Substantia nigra (tissue), 51 donors: ENCODE measurements at places on chromosomes 6 and 20.

GRCh38 chr6:168238159-168238909, 81.2 kb downstream of the DACT2 start:
- no peak for DNase-seq

GRCh38 chr20:10568032-10568431, 105.8 kb downstream of the JAG1 start:
- DNase-seq, result no peak

GRCh38 chr6:11042025-11042749, 1.9 kb downstream of the ELOVL2 start:
- no peak for DNase-seq

GRCh38 chr6:401994-402640, 10.6 kb downstream of the IRF4 start:
- DNase-seq, result no peak

GRCh38 chr6:33671744-33672072, 39.8 kb downstream of the UQCC2 start:
- DNase-seq, result no peak

- no peak for DNase-seq
Measured at GRCh38 chr6:119022796-119023195, 55.7 kb downstream of the FAM184A start.

GRCh38 chr20:53937339-53937741, 133.1 kb downstream of the BCAS1 start:
- no peak for DNase-seq

DNA sequence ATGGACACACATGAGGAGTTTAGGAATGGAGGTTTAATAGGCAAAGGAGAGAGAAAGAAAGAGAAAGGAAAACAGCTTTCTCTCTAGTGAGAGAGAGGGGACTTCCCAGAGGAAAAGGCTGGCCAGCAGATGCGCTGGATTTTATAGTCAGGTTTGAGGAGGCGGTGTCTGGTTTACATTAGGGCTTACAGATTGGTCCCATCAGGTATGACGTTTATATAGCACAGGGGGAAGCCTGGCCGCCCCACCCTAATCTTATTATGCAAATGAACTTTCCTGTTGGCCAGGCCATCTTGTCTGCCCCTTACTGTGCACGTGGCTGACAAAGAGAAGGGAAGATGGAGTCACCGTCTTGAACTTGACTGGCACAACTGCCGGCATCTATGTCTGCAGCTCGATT, 86.6 kb upstream of the QKI start:
- no peak for DNase-seq

DNA sequence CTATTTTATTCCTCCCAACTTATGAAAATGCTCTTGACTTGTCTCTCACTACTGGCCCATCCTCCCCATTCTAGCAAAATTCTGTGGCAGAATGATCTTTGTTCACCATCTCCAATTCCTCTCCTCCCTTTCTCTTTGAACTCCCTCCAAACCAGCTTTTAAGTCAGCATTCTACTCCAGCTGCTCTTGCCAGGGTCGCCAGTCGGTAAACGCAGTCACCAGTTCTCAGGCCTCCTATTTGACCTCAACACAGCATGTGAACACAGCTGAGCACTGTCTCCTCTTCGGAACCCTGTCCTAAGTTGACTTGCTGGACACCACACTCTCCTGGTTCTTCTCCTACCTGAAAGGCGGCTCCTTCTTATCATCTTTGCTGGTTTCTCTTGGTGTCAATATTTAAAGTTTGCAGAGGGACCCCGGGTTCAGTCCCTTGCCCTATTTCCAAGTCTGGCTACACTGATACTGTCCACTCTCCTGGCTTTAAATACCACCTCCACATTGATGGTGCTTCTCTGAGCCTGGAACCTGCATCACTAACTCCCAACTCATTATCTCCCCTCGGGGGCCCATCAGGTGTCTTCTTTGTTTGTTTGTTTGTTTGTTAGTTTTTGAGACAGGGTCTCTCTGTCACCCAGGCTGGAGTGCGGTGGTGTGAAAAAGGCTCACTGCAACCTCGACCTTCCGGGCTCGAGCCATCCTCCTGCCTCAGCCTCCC, 27.4 kb downstream of the GDAP1L1 start:
- no peak for DNase-seq

GRCh38 chr6:156617941-156618340, 159.2 kb upstream of the ARID1B start:
- DNase-seq, result no peak

DNA sequence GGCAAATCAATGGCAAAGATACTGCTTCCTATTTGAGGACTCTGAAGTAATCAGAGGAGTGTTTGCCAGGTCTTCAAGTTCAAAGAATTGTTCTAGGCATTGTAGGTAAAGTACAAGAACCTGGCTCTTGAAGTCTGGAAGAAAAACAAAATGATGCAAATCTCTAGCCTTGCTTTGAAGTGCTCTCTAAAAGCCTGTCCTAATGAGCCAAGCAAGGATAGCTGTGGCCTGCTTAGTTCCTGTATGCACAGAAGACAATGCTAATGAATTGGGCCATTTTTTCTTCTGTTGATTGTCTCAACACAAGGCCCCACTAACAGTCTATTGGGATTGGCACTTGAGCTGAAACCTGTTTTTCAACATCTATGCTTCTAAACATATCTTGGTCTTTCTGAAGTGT, 165.0 kb upstream of the POU3F2 start:
- no peak for DNase-seq

DNA sequence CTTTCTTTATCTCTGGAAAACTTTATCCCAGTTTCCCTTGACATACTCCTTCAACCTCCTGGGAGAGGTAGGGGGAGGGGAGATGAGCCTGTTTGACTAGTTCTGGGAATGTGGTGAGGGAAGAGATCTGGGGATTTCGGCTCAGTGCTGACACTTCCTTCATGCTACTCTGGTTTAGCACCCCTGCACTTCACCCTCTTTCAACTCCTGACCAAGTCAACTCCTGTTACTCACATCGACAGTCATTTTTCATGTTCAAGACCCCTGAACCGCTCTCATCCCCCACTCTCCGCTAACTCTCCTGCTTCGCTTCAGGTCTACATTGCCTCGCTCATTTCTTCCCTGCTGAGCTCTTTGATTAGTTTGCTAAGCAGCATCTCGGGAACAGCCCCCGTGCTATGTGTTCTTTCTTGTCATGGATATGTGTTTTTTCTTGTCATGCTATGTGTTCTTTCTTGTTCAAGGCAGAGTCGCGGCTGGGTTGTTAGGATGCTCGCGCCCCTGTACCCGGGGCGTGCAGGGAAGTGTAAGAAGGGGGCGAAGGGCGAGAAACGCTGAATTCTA, 16.6 kb upstream of the TRIM27 start:
- no peak for DNase-seq

DNA sequence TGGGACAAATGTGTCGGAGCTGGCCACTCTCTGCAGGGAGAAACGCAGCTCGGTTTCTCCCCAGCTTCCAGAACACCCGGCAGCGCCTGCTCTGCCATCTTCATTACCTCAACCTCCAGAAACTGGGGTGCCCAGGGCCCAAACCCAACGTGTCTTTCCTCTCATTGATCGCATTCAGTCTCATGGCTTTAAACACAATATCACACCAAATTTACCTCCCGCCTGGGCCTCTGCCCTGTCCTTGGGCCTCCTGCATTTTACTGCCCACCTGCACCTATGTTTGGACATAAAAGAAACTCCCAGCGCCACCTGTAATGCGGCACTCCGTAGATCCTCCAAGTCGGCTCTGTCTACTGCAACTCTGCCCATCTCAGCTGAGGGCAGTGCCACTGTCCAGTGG, 22.2 kb downstream of the SERPINB6 start:
- DNase-seq, result no peak

GRCh38 chr6:16639684-16640480, 121.4 kb downstream of the ATXN1 start:
- no peak for DNase-seq

DNA sequence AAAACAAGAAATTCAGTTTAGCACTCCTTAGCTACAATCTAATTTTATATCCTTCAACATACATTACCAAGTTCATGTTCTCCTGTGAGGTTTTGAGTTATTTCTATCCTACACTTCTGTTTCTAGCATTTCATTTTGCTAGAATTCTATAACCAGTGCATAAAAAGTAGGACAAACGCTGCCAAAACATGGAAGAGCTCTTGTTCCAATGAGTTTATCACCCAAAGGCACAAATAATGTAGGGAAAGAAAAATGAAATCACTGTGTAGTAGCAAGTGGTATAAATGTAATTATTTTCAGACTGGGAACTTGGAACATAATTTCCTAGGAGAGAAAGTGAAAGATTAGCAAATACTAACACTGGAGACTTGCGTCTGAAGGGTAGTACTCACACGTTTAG, 413.3 kb upstream of the NRSN1 start:
- DNase-seq, result no peak

DNA sequence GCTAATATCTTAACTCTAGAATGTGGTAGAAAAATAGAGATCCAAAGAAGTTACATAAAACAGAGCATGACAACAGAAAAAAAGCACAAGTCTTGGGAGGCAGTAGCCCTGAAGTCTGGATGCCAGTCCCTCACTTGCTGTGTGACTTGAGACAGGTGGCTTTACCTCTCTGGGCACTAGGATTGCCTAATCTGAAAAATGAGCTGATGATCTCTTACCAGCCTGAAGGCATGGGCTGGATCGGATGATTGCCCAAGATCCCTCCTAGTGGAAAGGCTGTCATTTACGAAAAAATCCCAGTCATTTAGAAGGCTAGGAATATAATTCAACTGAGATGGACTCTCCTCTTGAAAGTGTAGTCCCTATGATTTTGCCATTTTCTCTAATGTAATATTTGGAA, 10.9 kb upstream of the GCM1 start:
- DNase-seq, result no peak

DNA sequence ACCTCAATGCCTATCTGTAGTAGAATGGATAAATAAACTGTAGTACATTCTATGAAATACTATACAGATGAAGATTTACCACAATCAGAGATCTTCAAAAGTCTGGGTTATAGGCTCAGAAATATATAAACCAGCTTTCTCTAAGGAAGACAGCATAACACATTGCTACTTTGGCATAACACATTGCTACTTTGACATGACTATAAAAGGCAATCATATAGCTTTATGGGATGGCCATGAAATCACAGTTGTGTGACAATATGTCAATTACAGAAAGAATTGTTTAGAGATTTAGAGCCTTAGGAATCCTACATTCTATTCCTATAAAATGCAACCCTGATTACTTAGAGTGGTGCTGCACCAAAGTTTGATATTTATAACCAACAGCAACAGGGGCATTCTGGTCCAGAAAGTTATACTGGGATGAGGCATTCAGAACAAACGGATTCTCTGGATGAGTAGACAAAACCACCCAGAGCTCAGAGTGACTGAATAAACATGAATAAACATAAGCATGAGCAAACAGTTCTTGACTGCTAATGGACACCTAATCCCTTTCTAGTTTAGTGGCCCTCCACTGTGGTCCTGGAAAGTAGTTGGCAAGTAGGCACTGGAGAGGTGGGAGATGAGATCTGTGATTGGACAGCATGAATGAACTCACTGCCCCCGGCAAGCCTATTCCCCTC, 12.0 kb downstream of the TTI1 start:
- DNase-seq, result no peak

GRCh38 chr20:19935842-19936241, 81.3 kb upstream of the NAA20 start:
- DNase-seq, result peak; percentile 45

DNA sequence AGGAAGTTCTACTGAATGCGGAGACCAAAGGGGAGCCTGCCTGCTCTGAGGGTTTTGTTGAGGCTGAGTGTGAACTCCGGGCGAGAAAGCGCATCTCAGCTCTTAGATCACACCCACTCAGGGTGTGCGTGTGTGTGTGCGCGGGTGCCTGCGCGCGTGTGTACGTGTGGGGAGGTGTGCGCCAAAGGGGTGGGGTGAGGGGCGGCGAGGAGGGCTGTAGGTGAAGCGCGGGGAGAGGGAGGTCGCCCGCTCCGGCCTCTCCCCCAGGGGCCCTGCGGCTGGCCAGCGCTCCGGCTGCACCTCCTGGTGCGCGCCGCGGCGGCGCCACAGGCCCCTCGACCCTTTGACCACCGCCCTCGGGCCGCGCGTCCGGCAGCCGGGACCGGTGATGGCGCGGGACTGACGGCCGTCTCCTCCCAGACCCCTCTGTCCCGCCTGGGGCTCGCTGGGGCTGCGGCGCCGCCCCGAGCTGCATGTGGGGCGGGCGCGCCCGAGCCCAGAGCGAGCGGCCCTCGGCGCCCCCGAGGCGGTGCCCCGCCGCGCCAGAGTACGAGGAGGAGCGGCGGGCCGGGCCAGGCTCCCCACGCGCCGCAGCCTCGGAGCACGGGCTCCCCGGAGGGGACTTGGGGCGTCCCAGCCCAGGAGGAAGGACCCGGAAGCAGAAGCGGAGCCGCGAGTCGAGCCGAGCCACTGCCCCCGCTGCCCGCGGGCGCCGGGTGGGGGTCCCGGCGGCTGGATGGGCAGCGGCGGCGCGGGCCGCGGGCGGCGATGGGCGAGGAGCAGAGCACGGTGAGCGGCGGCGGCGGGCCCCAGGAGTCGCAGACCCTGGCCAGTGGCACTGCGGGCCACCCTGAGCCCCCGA, at the start of gene RNF217:
Gene RNF217, plus strand, starts transcription at position 661 of the 862 bp plus-strand sequence. Its CDS starts 108 bp downstream, at position 769.
- DNase-seq, result peak; percentile 51

- no peak for DNase-seq
Measured at GRCh38 chr6:151590742-151591141, 96.9 kb downstream of the CCDC170 start.

DNA sequence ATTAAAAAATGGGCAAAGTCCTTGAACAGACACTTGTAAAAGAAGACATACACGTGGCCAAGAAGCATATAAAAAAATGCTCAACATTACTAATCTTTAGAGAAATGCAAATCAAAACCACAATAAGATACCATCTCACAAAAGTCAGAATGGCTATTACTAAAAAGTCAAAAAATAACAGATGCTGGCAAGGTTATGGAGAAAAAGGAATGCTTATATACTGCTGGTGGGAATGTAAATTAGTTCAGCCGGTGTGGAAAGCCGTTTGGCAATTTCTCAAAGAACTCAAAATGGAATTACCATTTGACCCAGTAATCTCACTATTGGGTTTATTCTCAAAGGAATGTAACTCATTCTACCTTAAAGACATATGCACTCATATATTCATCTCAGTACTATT, 166.6 kb downstream of the KHDC1L start:
- DNase-seq, result no peak

- DNase-seq, result no peak
Measured at GRCh38 chr6:56499095-56499494, 143.6 kb downstream of the DST start.

- no peak for DNase-seq
Measured at GRCh38 chr6:84027340-84028181, 6.0 kb upstream of the MRAP2 start.

GRCh38 chr20:9503526-9504245, 10.7 kb upstream of the LAMP5 start:
- DNase-seq, result peak; percentile 27

DNA sequence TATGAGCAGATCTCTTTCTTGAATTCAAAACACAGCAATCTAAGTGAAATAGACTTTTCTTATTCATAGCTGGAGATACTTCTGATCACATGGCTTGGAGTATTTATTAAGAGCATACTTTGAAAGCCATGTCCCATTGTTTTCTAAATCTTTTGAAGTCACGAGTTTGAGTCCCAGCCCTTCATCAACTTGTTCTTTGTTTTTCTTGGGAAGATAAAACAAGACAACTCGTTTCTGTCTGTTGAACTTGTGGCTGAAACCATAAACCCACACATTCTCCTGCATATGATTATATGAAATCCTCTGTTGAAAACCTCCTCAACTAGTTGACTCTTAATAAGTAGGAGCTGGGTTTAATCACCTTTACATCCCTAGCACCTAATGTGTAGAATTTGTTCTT, 3.3 kb downstream of the RNF144B start:
- DNase-seq, result no peak

GRCh38 chr20:8735674-8736073, 333.2 kb upstream of the PLCB4 start:
- no peak for DNase-seq
